ENCODE measurements at places on chromosomes 2 and 18. TPM values are rescaled to one million over a fixed set of nuclear protein-coding genes. Genes with fewer than 3 reads are reported as not detected.

PTH2R gene
- total RNA-seq, result 0.14 TPM

DNA sequence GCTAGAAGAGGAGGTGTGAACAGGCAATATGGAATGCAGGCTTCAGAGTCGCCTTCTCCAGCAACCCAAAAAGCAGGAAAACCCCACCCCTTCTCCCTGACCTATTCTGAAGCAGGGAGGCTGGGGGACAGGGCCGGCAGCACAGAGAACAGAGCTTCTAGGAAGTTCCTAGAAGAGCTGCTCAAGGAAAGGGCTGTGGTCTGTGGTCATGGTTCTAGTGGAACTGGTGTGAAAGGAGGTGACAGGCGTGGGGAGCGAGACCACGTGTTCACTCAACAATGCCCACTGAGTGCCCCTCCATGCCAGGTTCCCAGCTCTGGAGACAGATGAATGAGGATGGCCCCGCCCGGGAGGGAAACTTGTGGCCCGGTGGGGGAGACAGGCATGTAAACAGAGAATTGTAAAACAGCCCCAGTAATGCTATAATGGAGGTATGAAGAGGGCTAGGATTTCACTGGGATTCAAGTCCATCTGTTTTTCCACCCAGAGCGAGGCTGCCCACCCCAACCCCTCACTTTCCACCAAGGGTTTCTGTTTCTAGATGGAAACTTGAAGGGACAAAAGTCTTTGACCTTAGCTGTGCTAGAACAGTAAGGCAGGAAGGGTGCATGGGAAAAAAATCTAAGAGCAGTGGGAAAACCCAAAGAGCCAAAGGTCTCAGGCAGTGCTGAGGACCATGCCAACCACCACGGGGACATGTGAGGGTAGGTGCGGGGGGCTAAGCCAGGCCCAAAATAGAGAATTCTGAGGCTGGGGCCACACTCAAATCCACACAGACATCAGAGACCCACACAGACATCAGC lies 71.8 kb downstream of the TNS1 start:
- no peak for DNase-seq

GRCh38 chr18:77369644-77370043 lies 120.0 kb downstream of the GALR1 start:
- DNase-seq, result no peak

NCOA1 gene
- 20.6 TPM for total RNA-seq

- DNase-seq, result no peak
Measured at GRCh38 chr2:159620796-159621195, 4.4 kb upstream of the BAZ2B start.

GRCh38 chr2:218709908-218710307 lies 727 bp upstream of the TTLL4 start:
- DNase-seq, result no peak

SLC40A1 gene
- total RNA-seq, result 4.2 TPM

SIX2 gene
- not detected for total RNA-seq

DNA sequence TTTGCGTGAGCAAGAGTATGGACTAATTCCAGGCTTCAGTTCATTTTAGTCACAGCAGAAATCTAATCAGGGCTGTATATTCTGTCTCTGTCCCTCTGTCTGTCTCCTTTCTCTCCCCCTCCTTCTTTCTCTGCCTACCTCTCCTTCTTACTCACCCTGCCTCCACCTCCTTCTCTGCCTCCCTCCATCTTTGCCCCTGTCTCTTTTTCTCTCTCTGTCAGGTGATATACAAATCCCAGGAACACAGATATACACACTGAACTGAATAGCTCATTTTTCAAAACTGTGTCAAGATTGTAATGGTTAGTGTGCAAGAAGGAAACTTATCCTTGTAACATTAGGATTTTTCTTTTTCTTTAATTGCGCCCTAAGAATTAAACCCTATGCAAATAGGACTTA lies 32.5 kb downstream of the SLC8A1 start:
- DNase-seq, result no peak

DNA sequence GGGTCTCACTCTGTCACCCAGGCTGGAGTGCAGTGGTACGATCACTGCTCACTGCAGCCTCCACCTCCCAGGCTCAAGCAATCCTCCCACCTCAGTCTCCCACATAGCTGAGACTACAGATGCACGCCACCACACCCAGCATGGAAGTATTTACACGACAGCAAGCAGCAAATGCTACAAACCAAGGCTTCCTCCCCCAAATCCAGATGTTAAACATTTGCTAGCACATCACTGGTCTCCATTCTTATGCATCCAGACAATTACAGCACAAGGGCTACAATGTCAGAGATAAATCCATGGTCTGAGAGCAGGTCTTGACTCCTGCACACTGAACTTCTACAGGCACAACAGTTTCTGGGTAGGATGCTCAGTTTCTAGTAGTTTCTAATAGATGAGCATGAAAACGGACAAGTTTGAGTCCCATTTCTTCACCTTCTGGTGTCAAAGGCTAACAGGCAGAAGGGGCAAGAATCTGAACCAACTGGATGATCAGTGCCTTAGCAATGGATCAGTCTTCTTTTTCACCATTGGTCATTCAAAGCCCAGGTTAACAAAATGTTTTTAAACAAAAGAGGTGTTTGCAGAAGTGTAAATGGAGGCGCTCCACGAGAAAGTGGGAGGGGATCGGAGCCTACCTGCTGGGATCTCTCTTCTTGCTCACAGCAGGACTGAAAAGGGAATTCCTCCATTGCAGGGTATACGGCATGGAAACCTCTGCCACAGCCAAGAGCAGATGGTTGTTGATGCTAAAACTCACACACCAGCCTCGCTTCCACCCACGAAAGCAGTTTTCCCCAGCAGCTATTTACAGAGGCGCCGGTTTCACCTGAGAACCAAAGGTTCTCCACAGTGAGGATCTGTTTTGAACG lies 135.0 kb upstream of the ARL4C start:
- no peak for DNase-seq

GRCh38 chr18:27558388-27559155 lies 373.5 kb upstream of the CHST9 start:
- DNase-seq, result no peak

CCDC74B gene
- 3.2 TPM for total RNA-seq

GRCh38 chr2:173397539-173397938 lies 42.9 kb downstream of the CDCA7 start:
- DNase-seq, result no peak

HK2 gene
- 105 TPM for total RNA-seq

GRCh38 chr2:224764565-224765236 lies 48.5 kb upstream of the CCDC195 start:
- DNase-seq, result no peak

DNA sequence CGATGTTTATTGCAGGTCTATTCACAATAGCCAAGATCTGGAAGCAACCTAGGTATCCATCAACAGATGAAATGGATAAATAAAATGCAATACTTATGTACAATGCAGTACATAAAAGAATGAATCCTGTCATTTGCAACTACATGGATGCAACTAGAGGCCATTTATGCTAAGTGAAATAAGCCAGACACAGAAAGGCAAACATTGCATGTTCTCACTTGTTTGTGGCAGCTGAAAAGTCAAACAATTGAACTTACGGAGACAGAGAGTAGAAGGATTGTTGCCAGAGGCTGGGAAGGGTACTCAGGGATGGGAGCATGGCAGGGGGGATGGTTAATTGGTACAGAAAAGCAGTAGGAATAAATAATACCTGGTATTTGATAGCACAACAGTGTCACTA lies 563.9 kb downstream of the TMX3 start:
- no peak for DNase-seq

GRCh38 chr2:217988014-217988839 lies 14.6 kb downstream of the TNS1 start:
- DNase-seq, result peak; percentile 87

DNA sequence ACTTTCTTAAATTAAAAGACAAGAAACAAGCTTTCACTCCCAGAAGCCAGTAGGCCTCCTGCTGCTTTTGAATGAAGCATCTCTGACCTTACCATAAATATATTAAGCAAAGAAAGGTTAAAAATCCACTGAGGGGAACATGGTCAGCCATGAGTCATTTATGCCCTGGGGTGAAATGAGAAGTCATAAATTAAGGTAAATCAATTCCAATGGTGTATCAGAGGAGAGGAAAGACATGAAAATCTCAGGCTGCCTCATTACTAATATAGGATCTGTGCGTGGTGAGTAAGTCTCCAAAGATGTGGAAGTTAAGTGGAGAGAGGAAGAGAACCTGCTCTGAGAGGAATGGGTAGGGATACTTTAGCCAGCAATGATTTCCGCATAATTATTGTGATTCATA lies 292.3 kb upstream of the CHAC2 start:
- no peak for DNase-seq

GRCh38 chr18:11392292-11392691 lies 217.1 kb upstream of the SLC35G4 start:
- no peak for DNase-seq

KIAA2012 gene
- not detected for total RNA-seq

MERTK gene
- total RNA-seq, result 1.4 TPM

- no peak for DNase-seq
Measured at GRCh38 chr2:137123226-137123625, 357.9 kb downstream of the THSD7B start.

GRCh38 chr2:73069855-73070642 lies 1.5 kb downstream of the SFXN5 start:
- no peak for DNase-seq

DNA sequence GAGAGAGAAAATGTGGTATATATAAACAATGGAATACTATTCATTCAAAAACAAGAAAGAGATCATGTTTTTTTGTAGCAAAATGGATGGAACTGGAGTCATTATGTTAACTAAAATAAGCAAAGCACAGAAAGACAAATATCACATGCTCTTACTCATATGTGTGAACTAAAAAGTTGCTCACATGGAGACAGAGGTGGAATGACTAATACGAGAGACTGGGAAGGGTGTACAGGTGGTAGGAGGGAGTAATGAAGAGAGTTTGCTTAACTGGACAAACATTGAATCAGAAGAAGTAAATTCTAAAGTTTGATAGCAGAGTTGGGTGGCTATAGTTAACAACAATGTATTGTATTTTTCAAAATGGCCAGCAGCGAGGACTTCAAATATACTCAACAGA lies 1080.7 kb upstream of the CHAC2 start:
- DNase-seq, result no peak

DNA sequence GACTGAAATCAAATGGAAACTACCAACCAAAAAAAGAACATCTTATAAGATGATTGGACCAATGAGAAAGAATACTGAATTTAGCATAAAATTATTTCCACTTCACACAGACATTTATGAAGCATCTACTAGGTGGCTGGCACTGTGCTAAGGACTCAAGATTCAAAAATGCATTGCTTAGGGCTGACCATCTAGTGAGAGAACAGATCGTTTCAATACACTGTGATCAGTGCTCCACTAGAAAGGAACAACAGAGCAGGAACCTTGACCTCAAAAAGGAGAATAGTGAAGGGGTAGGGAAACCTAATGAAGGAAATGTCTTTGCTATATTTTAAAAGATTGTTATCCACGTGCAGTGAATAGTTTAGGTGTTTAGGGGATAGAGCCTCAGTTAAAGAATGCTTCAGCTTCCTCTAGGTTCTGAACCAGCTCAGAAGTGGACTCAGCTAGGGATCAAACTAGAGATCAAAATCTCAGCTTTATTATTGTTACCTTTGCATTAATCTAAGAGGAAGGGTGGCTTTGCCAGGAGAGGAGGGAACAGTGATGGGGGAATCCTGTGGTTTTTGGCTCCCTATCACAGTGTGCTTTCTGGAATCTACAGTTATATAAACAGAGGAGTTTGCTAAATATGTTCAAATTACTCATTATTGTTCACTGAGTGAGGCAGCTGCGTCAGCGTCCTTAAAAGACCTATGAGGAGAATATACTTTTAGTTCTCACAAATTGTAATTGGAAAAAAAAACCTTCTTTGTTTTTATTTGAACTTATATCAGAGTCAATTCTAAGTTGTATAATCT lies 16.2 kb upstream of the BBS5 start:
- no peak for DNase-seq

GRCh38 chr2:43402452-43402937 lies 176.1 kb upstream of the ZFP36L2 start:
- peak; percentile 21 for DNase-seq

MRPS5 gene
- 90.7 TPM for total RNA-seq

KCNJ13 gene
- not detected for total RNA-seq

DNA sequence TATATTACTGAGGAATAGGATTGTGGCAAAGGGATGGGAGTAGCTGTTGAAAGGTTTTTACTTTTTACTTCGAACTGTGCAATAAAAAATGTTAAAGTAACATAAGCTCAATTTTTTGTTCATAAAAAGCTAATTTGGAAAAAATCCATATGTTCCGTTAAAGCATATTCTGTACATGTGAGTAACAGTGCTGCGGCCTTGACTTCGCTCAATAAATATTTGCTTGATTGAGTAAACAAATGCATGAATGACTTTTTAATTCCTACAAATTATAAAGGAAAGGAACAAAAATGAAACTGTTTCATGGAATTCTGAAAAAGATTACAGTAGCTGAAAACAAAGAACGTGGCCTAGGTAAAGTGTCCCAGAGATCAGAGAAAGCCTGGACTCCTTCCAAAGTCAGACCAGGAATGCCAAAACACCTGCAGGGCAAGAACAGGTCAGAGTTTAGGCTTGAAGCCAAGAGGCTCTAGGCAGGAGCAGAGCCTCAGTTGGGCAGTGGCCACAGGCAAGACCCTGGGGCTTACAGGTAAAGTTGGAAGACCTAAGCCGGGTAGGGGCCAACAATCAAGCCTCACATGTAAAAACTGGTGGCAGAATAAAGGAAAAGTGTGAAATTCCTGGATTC lies 44.3 kb upstream of the FIGN start:
- no peak for DNase-seq

Measured in activated CD4-positive, alpha-beta T cell treated with anti-CD3 and anti-CD28 coated beads for 36 hours (primary cell).